ENCODE measurements at places on chromosomes 6 and 20.

GRCh38 chr6:42302411-42302810, 84.8 kb upstream of the MRPS10 start:
- DNase-seq, result no peak

GRCh38 chr6:43061861-43062260, 2.4 kb downstream of the KLC4 start:
- DNase-seq, result no peak

DNA sequence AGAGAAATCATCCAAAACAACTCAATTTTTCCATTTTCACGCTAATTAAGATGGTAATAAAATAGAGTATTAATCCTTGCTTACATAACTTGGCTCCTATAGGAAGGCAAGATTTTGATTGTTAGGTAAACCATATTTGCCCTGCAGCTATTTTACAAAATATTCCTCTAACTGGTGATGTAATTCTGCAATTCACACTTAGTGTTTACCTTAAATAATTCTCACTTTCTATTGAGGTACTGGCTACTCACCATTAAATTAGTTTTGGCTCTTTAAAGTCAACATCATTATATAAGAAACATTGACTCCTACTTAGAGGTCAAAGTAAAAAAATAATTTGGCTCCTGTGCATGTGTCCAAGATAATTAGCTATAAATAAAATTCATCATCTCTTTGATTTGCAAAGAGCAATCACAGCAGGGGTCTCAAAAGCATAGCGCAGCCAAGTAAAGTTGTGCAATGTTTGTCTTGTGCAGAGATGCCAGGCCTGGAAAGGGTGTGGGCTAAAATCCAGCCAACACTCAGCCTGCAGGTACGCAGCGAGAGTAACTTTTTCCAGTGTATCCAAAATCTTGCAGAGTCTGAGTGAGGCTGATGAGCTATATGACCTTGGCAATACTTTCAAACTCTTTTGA, 501.2 kb downstream of the MMUT start:
- DNase-seq, result no peak

DNA sequence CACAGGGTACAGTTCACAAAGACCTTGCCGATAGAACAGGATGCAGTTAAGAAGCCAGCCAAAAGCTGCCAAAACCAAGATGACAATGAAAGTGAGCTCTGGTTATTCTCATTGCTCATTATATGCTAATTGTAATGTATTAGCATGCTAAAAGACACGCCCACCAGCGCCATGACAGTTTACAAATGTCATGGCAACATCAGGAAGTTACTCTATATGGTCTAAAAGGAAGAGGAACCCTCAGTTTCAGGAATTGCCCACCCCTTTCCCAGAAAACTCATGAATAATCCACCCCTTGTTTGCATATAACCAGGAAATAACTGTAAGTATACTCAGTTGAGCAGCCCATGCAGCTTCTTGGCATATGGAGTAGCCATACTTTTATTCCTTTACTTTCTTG, 748.7 kb downstream of the QKI start:
- DNase-seq, result no peak

DNA sequence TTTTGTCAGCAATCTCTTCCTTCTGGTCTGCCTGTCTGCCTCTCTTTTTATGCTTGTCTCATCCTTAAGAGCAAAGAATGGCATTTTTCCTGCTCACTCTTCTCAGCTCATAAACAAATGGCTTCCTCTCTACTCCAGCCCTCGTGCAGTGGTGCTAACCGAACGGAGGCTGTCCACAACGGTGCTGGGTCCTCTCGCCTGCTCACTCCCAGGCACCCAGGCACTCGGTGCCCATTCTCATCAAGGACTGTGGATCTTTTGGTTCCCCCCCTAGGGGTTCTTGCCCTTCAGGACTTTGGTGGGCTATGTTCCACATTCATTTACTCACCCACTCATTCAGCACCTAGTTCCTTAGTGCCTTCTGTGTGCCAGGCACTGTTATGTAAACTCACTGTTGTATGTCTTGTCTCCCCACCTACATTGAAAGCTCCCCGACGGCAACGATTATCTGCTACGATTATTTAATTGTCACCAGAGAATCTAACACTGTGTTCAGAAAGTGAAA, 113.9 kb downstream of the FYN start:
- no peak for DNase-seq

DNA sequence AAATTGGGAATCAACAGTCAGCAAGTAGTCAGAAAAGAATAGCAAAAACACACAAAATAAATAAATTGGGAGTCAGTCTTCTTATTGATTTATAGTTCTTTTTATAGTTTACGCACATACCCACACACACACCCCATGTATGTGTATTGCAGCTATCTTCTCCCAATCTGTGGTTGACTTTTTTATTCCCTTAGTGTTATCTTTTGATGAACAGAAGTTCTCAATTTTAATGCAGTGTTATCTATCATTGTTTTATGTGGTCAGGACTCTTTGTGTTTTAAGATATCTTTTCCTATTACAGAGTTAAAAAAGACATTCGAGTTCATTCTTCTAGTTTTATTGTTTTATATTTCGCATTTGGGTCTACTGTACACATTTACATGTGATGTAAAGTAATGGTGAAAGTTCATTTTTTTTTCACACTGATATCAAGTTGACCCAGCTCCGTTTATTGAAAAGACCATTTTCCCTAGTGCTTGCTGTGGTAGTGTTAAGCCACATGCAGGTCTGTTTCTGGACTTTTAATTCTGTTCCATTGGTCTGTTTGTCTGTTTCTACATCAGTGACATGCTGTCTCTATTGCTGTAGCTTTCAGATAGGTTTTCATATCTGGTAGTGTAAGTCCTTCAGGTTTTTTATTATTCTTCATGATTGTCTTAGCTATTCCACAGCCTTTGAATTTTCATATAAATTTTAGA, 78.4 kb downstream of the ZFAND3 start:
- DNase-seq, result no peak

All from epithelial cell of prostate (primary cell).